DND-41 (cell line): ENCODE measurements at places on chromosomes 12 and 14.

GRCh38 chr14:68622856-68623255 is 170.0 kb downstream of the ZFP36L1 start:
- DNase-seq: peak; percentile 35

DNA sequence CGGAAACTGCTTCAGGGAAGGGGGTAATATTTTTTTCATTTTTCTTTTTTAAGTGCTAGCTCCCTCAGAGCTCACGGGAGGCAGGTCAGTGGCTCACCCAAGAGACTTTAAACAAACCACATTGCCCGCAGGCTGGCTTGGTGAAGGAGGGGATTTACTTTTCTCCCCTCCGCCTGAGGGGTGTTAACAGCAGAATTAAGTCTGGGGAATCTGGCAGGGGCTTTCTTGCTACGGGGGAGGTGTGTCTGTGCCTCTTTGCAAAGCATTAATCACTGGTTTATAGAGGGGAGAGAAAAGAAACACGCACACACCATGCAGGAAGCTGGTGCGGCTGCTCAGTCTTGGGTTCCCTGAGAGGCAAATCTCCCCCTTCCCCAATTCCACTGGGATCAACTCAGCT is 26.2 kb upstream of the TBX3 start:
- no peak for DNase-seq

DNA sequence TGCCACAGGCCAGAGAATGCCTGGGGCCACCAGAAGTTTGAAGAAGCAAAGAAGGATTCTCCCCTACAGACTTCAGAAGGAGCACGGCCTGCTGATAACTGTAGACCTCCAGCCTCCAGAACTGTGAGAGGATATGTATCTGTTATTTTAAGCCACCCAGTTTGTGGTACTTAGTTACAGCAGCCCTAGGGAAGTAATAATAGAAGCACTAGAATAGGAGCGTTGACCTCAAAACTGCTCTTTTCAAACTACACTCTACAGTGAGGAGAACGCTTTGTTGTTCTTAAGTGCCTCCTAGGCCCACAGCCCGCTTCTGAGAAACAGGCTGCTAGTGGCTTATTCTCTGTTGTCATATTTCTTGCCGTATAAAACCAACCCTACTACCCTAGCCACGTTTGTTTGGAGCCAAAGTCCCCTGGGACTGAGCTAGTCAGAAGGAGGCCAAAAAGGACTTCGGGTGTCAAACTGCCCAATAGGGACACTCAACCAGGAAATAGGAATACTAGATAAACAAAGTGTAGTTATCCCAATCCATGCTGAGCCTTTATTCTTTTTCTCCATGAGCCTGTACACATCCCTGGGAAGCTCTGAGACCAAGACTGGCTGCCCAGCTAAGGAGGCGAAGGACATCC is 38.5 kb upstream of the FRS2 start:
- no peak for DNase-seq

DNA sequence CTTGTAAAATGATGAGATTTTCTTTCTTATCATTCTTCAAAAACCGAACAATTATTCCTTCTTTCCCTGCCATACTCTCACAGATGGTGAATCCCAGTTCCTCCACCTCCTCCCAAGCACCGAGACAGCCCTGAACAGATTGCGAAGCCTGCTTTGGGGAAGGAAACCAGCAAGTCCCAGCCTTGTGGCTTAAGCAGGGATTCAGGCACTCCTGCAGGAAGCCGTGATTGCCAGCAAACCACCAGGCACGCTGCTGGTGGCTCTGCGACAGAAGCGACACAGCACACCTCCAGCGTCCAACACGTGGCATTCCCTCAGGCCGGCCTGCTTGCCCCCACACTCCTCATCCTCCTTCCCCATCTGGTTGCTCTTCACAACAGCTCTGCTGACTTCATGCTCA is 237.7 kb downstream of the GXYLT1 start:
- DNase-seq: no peak

DNA sequence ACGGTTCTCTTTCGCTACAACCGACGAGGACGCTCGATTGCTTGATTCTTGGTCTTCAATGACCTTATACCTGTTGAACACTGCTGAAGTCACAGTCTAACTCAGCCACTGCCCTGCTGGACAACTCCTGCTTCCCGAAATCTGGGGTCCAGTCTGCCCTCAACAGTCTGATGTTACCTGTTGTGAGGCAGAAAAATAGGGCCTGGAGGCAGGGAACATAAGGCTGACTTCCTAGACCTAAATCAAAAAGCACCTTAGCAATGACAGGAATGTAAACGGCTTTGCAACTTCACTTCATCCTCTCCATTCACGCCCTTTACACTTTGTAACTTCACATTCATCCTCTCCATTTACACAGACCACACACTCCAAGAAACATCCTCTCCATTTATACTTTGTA is 597 bp upstream of the GLTP start:
- no peak for DNase-seq

- DNase-seq: no peak
Observed at GRCh38 chr14:22836301-22837113, at the start of gene MMP14. MMP14 (plus strand) TSS chr14:22836585; CDS start chr14:22836818, 233 bp downstream.

GRCh38 chr12:117832459-117833457 is 136.0 kb downstream of the KSR2 start:
- no peak for DNase-seq

DNA sequence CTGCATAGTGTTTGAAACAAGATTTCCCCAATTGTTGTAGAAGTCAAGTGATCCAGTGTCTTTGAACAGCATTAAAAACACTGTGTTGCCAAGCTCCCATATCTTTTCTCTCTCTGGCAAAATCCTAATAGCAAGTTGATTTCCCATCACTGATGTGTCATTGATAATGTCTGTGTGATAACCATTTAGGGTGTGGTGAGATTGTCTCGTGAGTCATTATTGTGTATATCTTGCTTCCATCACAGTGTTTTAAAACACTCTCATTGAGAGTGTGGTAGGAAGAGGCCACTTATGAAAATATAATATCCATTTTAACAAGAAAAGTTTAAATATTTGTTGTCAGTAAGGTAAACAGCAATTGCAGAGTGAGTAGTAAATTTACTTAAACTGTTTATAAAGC is 74.7 kb downstream of the PRORP start:
- no peak for DNase-seq
